ENCODE measurements at places on chromosomes 1 and 21. TPM values are rescaled to one million over a fixed set of nuclear protein-coding genes. Genes with fewer than 3 reads are reported as not detected.

CASQ2 gene
- polyA plus RNA-seq: 0.67 TPM

KCNA10 gene
- polyA plus RNA-seq: not detected

NIBAN1 gene
- 2.3 TPM for polyA plus RNA-seq

AURKAIP1 gene
- polyA plus RNA-seq: 174 TPM

ABCA4 gene
- 0.05 TPM for polyA plus RNA-seq

ARHGEF16 gene
- polyA plus RNA-seq: 0.43 TPM
